IPS DF 19.7 (cell line): ENCODE measurements at places on chromosomes 6 and 20.
A peak's percentile ranks its signal among the peaks of the same experiment; 100 is the strongest.

DNA sequence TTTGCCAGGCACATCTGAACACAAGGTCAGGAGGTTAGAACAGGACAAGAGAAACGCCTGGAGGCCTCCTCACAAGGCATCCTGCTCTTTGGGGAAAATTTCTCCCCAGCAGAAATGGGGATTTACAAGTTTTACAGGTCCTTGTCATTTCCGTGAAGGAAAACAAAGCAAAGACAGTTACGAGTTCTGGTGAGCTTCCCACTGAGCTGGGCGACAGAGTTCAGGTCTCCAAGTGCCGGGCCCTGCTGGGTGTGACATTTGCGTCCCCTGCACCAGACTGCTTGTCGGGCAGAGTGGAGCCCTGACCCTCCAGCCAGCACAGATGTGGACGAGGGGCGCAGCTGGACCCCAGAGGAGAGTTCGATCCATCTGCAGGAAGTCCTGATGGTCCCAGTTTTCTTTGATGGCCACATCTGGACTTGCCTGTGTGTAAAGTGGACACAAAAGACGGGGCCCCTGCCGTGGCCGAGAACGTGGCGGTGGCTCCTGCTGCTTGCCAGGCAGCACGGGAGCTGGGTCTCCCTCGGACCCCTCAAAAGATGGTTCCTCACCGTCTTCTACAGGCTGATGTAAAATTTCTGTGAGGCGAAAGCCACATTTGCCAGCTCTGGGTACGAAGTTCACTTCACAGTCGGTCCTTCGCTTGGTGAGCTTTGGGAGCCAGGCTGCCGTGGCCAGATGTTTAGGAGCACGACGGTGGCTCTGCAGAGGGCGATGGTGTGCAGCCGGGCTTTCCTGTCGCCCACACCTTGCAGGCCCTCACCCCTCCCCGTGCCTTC is 5.2 kb upstream of the ADRM1 start:
- no peak for DNase-seq

GRCh38 chr6:144654506-144654905 is 369.4 kb downstream of the UTRN start:
- DNase-seq = no peak

DNA sequence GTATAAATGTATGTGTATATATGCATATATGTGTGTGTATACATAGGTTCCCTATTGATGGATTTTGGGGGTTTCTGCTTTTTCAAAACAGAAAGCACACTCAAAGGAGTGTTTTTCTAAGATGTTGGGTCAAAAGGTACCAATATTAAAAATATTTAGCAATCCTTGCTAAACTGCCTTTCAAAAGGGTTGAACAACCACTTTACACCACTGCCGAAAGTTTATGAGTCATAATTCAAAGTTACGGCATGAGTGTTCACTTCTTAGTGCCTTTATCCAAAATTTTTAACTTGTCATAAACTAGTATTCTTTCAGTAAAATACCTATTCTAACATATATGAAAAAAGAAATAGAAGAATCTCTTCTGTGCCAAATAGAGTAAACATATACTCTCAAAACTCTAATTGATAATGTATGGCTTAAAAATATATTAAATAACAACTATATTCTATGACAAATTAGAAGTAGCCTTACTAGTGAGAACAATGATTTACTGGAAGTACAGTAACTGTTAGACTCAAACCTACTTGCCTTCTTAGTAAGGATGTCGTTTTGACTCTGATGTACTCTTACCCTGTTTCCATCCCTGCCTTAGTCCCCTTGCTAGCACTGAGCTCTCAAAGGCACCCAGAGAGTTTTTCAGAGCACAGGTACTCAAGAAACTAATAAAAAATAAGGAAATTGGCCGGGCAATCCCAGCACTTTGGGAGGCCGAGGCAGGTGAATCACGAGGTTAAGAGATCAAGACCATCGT is 136.1 kb downstream of the INSM1 start:
- no peak for DNase-seq

DNA sequence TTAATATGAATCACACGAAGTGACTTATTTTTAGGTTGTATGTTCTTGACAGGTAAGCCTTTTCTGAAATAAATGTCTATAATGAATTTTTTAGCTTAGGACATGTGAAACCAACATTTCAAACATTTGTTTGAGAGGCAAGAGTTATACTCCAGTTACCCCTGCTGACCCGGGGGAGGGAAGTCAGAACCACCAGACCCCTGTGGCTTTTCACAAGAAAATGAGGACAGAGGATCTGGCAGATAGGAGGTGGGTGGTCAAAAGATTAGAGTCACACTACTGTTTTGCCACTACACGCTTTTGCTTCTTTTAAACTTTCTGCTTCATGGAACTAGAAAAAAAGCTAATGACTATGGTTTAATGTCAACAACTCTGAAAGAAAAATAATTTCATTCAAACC is 27.5 kb upstream of the ADGRF4 start:
- DNase-seq = no peak

- no peak for DNase-seq
Measured at GRCh38 chr6:164854526-164854925, 454.9 kb downstream of the C6orf118 start.

- no peak for DNase-seq
Measured at GRCh38 chr6:120122401-120122800, 772.8 kb upstream of the MAN1A1 start.

DNA sequence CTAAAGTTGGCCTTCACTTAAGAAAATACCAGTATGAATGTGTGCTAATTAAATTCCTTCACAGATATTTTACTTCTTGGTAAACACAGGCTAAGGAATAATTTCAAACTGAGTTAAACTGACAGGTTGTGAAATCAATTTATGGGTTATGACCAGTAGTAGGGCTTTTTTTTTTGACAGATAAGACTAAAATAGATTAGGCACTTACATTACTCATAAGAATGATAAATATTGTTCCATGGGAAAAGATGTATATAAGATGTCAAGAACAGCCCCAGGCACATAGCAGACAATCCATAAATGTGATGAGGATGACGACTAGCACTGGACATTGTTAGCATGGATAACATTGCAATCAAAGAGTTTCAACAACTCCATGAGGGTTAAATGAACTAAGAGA is 22.9 kb downstream of the NT5E start:
- no peak for DNase-seq

GRCh38 chr6:141874930-141875602 is 257.7 kb upstream of the GJE1 start:
- DNase-seq = no peak

- no peak for DNase-seq
Measured at GRCh38 chr20:24158281-24158680, 169.7 kb upstream of the GGTLC1 start.

DNA sequence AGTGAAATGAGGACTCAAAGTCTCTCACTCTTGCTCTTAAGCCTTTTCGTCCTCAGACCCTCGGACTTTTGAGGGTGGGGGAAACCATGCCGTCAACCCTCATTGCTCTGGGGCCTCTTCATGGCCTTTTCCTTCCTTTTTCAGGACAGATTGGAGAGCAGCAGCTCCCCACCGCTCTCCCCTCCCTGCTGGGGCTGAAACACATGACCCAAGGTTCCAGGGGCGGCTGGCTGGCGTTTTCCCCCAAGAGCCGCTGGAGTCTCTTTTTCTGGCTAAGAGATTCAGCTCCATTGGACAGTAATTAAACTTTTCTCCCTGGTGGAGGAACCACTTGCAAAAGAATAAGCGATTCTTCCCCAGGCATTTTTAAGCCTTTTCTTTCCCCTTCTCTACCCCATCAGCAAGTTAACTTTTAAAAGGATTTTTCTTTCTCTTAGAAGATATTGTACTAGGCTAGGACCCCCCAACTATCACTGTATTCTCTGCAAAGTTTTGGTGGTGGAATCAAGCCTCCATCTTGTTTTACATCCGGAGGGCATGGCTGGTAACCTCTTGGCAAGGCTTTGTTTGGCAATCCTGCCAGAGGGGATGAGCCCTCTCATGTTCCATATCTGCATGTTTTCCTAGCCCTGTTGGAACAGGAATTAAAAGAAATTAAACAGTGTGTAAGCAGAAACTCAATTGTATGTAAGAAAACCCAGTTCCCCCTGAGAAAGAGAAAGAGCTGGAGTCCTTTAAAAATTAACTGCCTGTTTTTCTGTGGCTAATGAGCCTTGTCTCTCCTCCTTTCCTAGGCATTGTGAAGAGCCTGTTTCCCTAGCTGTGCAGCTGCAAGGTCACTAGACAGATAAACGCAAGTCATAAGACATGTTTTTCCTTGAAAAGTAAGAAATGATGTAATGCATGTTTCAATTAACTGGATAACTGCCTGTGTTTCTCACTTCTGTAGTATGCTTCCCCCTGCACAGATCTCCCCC is 100.8 kb upstream of the GPR6 start:
- DNase-seq = no peak

GRCh38 chr20:46351357-46352058 is 43.2 kb upstream of the CDH22 start:
- DNase-seq = no peak

DNA sequence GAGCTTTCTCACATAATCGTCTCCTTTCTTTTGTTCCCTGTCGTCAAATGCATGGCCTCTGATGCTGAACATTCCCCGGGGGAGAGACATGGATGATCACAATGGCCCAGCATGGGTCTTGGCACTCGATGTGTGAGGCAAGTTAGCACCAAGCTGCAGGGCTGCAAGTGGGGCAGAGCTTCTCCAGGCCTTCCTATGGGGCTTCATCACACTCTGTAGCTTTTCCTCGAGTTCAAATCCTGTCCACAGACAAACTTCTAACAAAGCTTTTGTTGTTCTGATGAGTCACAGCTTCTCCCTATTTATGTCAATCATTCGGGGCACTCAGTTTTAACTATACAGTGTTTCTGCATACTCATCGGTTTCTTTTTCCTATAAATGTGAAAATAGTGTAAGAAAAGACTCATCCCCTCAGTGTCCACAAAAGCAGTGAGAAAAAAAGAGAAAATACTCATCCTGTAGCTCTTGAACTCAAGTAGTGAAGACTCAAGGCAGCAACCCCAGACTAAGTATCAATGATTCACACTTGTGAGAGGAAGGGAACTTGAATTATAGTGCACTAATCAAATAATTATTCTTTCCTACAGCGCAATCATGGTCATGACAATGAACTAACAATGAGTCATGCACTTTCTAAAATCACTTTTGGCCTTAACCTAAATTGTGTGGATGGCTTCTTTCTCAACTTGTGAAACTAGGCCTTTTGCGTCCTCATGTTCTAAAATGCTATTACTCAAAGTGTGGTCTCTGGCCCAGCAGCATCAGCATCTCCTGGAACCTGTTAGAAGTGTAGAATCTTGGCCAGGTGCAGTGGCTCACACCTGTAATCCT is 68.4 kb upstream of the NOX3 start:
- DNase-seq = peak; percentile 42

- no peak for DNase-seq
Measured at GRCh38 chr20:39878320-39878719, 810.7 kb downstream of the MAFB start.

DNA sequence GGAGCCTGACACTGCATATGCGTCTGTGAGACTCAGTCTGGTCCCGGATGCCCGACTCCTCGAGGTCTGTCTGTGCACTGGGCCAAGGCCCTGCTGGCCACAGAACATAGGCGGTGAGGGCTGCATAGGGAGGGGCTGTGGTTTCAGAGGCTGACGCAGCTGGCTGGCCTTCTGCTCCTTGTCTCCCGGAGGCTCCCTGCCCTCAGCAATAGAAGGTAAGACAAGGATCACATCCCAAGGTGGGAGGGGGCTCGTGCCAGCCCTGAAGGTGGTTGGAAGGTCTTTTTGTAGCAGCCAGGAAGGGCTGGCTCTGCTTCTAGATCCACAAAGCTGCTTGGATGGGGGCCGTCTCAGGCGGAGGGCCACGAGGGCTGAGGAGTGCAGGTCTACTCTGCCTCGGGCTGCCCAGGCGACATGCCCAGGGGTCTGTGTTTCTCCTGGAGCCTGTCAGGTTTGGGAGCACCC is 239.8 kb upstream of the SULF2 start:
- DNase-seq = peak; percentile 9

DNA sequence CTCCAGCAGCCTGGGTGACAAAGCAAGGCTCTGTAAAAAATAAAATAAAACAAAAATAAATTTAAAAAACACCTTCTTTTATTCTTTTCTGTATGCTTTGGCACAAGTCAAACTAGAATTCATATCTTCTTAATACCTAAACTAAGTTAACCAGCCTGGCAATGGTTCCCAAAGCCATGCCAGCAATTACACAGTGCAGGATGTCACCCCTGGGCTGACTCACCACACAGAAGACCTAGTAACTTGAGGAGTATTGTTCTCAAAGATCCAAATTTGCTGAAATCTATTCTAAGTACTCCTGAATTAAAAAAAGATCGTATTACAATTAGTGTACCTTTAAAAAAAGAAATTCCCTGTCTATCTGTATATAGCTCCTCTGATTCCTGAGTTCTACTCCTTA is 162.7 kb upstream of the SGK1 start:
- DNase-seq = no peak

DNA sequence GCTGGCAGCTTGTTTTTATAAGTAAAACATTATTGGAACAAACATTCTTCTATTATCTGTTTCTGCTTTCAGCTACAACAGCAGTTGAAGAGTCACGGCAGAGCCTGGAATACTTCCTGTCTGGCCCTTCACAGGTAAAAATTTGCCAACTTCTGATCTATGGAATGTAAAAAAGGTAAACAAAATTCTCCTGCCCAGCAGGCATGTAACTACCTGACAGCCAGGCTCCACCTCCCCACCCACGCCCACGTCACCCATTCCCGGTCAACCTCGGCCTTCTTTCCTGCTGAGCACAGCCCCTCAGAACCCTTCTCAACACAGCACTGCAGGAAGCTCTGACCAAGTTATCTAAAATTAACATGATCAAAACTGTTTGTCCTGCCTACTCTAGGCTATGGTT is 166.0 kb downstream of the DLL1 start:
- DNase-seq = no peak

- DNase-seq = no peak
Measured at GRCh38 chr6:168170841-168171601, 92.0 kb upstream of the FRMD1 start.

GRCh38 chr6:30007132-30007764 is 53.8 kb upstream of the POLR1H start:
- no peak for DNase-seq

DNA sequence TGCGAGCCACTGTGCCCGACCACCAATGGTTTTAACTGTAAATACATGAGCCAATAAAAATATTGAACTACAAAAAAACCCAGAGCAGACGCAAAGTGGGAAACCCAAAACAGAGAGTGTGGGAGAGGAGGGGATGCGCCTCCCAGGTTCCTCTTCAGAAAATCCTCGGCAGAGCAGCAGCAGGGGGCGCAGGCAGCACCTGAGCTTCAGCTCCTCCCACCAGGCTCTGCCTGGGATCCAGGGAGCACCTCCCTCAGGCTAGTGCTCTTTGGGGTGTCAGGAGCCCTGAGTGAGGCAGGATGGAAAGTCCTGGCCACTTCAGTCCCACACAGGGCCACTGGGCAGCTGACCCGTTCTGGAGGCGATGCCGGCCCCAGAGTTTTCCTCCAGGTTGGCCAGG is 536.9 kb upstream of the CDH4 start:
- no peak for DNase-seq

GRCh38 chr6:160519603-160520042 is 144.5 kb downstream of the LPA start:
- DNase-seq = no peak

- no peak for DNase-seq
Measured at GRCh38 chr6:91485047-91485446, 898.2 kb upstream of the MAP3K7 start.

- no peak for DNase-seq
Measured at GRCh38 chr6:163281634-163282033, 132.9 kb upstream of the QKI start.

- no peak for DNase-seq
Measured at GRCh38 chr6:53100561-53100960, 35.4 kb downstream of the FBXO9 start.
